ENCODE measurements at places on chromosomes 13 and 19. TPM values are rescaled to one million over a fixed set of nuclear protein-coding genes. Genes with fewer than 3 reads are reported as not detected.

The CCDC169 gene
- 0.60 TPM for total RNA-seq

The TNNT1 gene
- total RNA-seq: not detected

The RYR1 gene
- total RNA-seq: 0.03 TPM

The ZNF345 gene
- 10.0 TPM for total RNA-seq

The TEKTIP1 gene
- total RNA-seq: 0.97 TPM

The C1QTNF9 gene
- total RNA-seq: not detected

The ALOX5AP gene
- total RNA-seq: not detected

The AKAP11 gene
- total RNA-seq: 34.8 TPM

GRCh38 chr13:32047793-32048192 is 16.2 kb downstream of the FRY start:
- no peak for DNase-seq

GRCh38 chr19:10133596-10133995 is 13.9 kb upstream of the EIF3G start:
- no peak for DNase-seq

- no peak for DNase-seq
Observed at GRCh38 chr19:12937093-12937926, 1.1 kb upstream of the CALR start.

- peak; percentile 97 for DNase-seq
Observed at GRCh38 chr19:1855040-1855827, 7.0 kb upstream of the REXO1 start.

- no peak for DNase-seq
Observed at GRCh38 chr13:41652735-41653361, 195.5 kb downstream of the RGCC start.

GRCh38 chr13:108156749-108157148 is 58.6 kb downstream of the LIG4 start:
- DNase-seq: no peak

DNA sequence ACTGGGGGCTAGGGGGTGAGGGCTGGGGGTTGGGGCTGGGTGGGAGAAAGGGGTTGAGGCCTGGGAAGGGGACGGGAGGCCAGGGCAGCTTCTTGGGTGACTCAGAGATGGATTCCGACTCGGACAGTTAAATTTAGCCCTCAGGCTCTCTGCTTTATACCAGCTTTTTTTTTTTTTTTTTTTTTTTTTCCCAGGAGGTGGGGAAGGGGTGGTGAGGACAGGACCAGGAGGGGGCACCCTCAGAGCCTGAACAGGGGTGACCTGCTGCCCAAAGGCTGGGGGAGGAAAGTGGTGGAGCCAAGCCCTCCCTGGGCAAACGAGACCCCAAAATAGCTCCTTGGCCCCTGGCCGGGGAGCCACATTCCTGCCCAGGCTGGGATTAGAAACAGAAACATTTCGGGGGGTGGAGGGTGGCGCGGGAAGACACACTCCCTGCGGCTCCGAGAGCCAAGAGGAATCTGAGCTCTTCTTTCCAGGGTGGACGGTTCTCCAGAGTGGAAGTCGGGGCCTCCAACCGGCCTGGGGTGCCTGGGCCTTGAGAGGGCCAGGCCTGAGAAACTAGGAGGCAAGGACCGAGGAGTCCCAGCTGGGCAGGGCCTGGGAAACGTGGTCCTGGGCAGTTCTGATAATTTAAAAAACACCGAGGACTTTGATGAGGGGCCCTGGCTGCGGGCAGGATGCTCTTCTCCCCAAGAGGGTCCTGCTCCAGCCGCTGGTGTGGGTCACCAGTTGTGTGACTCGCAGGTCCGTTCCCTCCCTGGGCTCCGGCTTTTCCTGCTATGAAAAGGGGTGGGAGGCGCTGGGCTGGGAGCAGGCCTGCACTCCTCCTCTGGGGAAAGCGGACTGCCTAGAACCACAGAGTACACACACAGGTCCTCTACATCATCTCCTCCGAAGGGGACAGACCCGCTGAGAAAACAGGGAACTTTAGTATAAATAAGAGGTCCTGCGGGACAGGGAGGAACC is 813 bp upstream of the DMPK start:
- no peak for DNase-seq

GRCh38 chr13:114115191-114115671 is 17.2 kb downstream of the RASA3 start:
- DNase-seq: no peak

DNA sequence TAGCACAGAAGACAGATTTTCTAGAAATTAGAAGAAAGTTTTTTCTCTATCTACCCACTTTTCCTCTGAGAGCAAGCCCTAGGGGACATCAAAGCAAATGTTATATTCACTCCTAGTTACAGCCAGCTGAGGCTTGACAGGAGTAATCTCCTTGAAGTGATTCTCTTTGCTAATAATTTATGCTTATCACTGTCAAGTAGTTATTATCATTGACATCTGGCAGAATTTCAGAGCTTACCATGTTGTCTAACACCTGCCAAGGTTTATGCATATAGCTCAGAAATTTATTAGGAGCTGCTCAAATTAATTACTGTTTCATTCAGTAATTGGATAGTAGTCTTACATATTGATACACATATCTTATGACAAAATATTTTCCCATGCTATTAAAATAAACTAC is 465.9 kb upstream of the ATXN8OS start:
- no peak for DNase-seq

DNA sequence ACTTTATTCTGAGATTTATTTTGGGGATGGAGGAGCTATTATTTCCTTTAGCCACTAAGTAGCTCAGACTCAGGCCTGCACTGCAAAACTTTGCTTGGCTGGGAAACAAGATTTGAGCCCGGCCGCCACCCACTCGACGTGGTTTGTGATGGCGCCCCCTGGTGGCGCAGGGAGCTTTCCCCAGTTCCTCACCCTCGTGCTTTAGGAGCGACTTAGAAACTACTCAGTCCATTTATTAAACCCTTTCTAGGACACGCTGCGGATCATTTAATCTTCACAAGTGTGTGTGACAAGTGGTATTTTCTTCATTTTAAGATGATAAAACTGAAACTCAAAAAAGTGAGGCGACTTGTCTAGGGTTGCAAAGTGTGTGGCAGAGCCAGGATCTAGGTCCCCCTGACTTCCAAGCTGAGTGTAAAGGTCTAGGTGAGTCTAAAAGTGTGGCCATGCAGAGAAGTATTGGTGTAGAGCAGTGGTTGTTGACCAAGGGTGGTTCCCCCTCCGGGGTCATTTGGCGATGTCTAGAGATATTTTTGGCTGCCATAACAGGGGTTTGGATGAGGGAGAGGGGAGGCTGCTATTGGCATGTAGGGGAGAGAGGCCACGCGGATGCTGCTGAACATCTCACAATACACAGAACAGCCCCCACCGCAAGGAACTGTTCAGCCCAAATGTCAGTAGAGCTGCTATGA is 2.2 kb downstream of the CXCL17 start:
- peak; percentile 89 for DNase-seq

DNA sequence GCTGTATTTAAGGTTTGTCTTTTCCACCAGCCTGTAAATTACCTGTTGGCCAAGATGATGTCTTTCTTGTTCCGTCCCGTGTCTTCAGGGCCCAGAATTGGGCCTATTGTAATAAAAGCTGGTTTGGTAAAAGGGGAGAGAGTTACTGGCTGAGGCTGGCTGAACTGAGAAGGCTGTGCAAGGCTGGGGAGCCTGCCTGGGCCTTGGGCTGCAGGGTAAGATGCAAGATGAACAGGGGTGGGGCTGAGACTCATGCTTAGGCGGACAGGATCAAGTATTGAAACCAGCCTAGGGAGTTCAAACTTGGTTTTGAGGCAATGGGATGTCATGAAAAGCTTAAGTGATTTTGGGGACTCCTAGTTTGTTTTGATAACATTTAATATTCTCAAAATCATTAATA is 142.3 kb downstream of the PCCA start:
- no peak for DNase-seq

GRCh38 chr13:73090116-73090822 is 31.5 kb downstream of the KLF5 start:
- no peak for DNase-seq

DNA sequence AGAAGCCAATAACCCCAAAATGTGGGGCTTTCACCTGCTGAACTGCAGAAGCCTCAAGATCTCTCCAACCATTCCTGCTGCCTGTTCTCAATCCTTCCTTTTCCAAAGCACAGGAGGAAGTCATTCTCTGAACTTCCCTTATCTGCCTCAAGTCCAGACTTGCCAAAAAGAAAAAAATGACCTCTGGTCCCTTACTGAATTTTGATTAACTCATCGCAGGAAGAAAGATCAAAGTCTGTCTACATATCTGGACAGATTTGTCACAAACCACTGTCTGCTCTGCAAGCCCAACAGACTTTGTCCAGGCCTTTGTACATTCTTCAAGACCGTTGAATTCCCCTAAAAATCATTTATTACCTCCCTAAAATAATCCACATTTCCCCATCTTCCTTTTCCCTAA is 126.5 kb upstream of the NBEA start:
- DNase-seq: no peak

DNA sequence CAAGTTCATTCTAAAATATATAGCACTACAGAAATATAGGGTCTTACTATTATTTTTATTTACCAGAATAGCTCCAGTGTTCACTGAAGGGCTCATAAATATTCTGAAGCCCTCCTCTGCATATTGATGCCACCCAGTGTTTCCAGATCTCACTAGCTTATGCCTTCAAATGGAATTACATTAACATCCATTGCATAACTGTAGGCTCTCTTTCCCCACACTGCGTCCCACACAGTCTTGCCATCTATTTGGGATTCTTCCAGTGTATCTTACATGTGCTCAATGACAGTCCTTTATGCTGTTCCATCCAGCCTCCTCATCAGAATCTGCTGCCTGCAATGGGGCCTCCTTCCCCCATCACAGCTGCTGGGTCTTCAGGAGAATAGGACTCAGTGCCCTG is 137.2 kb downstream of the CYSLTR2 start:
- no peak for DNase-seq

- no peak for DNase-seq
Observed at GRCh38 chr19:7841751-7842660, 12.0 kb downstream of the EVI5L start.

GRCh38 chr19:51614789-51615188 is 15.4 kb downstream of the SIGLEC5 start:
- no peak for DNase-seq

DNA sequence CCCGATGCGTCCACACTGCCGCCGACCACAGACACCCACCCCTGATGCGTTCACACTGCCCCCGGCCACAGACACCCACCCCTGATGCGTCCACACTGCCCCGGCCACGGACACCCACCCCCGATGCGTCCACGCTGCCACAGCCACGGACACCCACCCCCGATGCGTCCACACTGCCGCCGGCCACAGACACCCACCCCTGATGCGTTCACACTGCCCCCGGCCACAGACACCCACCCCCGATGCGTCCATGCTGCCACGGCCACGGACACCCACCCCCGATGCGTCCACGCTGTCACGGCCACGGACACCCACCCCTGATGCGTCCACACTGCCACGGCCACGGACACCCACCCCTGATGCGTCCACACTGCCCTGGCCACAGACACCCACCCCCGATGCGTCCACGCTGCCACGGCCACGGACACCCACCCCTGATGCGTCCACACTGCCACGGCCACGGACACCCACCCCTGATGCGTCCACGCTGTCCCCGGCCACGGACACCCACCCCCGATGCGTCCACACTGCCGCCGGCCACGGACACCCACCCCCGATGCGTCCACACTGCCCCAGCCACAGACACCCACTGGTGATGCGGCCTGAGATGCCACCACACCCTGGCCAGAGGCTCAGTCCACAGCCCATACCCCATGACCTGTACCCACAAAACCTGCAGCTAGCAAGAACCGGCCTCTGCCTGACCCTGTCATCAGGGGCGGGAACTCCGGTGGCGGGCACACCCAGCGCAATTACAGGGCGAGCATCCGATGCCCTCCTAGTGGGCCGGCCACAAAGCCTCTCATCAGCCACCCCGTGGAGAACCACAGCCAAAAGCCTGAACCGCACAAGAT is 28.4 kb downstream of the RASA3 start:
- no peak for DNase-seq

GRCh38 chr19:33459222-33460090 is 62.1 kb downstream of the PEPD start:
- peak; percentile 79 for DNase-seq

DNA sequence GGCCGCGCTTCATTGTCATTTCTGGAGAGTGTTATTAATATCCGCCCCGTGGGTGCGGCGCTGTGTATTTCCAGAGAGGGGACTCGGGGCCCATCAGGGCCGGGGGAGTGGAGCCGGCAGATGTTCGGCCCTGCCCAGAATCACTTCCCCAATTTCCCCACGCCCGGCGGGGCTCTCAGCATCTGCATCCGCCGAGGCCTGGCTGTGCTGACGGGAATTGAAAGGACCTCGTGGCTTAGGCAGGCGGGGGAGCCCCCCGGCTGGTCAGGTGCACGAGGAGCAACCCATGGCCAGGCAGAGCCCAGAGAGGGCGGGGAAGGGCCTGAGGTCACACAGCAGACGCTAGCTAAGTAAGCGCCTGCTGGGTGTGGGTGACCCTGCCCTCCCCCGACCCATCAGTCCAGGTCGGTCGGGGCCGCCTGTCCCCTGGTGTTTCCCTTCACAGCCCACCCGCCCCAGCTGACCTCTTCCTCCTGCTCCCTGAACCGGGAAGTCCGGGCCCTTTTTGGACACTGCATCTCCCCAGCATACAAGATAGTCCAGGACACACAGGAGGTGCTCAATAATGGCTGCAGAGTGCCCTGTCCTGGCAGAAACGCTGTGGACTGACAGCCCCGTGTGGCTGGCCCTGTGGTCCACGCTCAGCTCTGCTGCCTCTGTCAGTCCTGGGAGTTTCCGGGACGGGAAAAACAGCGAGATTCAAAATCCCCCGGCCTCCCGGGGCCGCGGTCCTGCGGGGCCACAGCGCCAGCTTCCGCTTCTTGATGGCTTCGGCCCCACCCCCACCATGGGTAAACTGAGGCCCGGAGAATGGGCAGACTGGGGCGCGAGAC is 22.1 kb downstream of the ARID3A start:
- DNase-seq: no peak

- DNase-seq: no peak
Observed at GRCh38 chr19:30274987-30275386, 97.2 kb upstream of the ZNF536 start.

DNA sequence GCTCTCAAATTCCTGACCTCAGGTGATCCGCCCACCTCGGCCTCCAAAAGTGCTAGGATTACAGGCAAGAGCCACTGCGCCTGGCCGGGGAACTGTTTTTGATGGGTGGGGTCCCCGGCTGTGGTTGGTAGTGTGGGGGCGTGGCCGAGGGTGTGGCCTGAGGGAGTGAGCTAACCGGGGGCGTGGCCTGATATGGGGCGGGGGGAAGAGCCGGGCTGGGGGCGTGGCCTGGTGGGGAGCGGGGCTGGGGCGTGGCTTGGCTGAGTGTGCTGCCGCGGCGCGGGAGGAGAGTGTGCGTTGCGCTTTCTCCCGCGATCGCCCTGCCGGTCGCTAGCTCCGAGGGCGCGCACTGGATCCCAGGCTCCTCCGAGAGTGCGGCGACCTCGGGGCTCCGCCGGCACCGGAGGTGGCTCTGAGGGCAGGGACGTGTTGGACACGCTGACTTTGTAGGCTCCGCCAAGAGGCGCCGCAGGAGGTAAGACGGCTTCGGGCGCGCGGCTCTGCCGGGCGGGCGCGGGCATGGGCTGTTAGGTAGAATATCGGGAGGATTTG is at the start of gene SPATA13:
TSS of gene SPATA13 (plus strand) at position 263 of the 552 bp plus-strand sequence. CDS start 62,210 bp downstream, outside the sequence.
- DNase-seq: peak; percentile 96

GRCh38 chr13:38686577-38687245 is at the start of gene FREM2:
Gene FREM2, plus strand, starts transcription at chr13:38687077. Its CDS starts 268 bp downstream, at chr13:38687345.
- no peak for DNase-seq

- no peak for DNase-seq
Observed at GRCh38 chr19:18273561-18274218, 562 bp downstream of the IQCN start.

Measured in osteocyte (in vitro differentiated cells).